Mucosa of gallbladder (tissue), 1 donor: ENCODE measurements at places on chromosomes 5 and 9. TPM values are rescaled to one million over a fixed set of nuclear protein-coding genes. Genes with fewer than 3 reads are reported as not detected.

NEURL1B gene
- total RNA-seq: 27.9 TPM

DNA sequence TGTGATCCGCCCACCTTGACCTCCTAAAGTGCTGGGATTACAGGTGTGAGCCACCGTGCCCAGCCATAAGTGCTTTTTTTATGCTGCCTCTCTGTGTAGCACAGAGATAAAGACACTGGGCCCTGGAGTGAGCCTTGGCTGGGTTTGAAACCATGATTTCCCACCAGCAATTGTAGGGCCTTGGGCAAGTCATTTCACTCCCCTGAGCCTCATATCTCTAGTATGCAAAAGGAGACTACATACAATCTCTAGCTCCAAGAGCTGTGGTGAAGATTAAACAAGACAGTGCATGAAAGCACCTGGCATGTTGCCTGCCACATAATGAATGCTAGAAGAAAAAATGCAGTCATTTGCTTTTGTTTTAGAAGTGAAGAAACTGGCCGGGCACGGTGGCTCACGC lies 3.9 kb downstream of the FABP6 start:
- DNase-seq: no peak

- no peak for DNase-seq
Observed at GRCh38 chr5:76143884-76144283, 60.7 kb downstream of the SV2C start.

GRCh38 chr5:34042321-34042720 lies 692 bp downstream of the C1QTNF3 start:
- peak; percentile 19 for DNase-seq

DNA sequence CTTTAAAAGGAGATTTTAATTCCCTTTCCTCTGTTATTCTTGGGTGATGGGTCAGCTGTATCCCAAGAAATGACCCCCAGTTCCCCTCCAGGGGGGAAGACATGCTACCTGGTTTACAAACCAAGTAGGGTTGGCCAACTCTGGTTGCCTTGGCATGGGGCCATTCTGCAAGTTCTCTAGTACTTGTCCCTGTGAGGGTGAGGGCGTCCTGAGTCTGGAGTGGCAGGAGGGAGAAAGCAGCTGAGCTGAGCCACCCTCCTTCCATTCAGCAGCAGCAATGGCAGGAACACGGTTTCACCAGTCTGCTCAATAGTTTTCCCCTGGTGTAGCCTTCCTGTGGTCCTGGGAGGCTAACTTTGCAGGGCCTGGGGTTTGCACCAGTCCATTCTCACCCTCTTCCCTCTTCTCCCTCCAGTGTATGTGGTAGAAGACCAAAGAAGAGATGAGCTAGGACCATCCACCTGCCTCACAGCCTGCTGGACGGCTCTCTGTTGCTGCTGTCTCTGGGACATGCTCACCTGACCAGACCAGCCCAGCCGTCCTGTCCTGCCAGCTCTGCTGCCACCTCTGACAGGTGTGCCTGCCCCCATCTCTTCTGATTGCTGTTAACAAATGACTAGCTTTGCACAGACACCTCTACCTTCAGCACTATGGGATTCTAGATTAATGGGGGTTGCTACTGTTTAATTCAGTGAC lies 59.9 kb downstream of the PFDN1 start:
- DNase-seq: no peak

DNA sequence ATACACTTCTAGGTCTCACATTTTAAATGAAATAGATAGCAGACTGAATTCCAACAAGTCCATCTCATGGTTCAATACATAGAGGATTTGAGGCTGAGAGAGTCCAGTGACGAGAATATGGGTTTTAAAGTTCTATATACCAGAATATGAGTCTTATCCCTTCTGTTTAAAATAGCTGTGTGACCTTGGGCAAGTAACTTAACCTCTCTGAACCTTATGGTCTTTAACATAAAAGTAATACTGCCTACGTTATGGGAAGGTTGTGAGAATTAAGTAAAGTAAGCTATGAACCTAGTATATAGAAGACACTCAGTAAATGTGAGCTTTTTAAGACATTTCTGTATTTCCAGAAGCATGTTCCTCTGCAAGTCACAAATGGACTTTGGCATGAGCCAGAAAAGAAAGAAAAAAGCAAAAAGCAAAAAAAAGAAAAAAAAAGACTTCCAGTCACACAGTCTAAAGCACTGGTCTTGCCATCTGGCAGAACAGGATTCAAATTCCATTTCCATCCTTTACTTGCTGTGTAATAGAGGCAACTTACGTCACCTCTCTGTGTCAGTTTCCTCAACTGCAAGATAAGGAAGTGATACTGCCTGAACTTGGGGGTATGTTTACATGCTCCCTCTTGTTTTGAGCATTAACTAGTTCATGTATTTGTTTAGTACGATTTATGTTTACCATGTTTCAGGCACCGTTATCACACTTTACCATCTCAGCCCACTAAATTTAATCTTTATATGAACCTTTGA lies 248.2 kb downstream of the TRIM32 start:
- no peak for DNase-seq

- no peak for DNase-seq
Observed at GRCh38 chr5:65070026-65070425, 301.3 kb downstream of the CWC27 start.

GRCh38 chr5:167969998-167970397 lies 321.4 kb upstream of the WWC1 start:
- no peak for DNase-seq

DNA sequence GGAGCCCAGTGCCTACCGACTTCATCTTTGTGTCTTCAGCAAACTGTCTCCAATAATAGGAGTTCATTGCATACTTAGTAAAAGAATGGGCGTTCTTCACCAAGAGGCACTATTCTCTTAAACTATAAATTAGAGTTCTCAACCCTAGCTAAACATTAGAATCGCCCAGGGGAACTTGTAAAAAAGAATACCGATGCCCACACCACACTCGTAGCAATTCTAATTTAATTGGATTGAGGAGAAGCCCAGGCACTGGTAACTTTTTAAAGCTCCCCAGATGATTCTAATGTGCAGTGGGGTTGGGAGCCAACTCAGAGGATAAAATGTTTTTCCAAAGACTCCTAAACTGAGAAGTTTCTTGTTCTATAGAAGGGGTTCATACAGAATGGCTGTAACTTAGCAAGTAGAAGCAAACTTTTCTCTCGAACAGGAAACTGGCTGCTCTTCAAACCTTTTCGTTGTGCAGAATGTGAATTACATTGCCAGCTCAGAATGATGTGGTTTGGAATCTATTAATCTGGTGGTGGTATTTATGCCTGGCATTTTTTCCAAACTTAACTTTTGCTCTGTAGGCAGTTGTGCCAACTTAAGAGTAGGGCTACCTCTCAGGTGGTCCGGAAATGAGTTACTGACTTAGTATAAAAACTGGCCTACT lies 26.4 kb upstream of the NFIB start:
- DNase-seq: no peak

- no peak for DNase-seq
Observed at GRCh38 chr9:88652876-88653275, 117.9 kb downstream of the NXNL2 start.

DNA sequence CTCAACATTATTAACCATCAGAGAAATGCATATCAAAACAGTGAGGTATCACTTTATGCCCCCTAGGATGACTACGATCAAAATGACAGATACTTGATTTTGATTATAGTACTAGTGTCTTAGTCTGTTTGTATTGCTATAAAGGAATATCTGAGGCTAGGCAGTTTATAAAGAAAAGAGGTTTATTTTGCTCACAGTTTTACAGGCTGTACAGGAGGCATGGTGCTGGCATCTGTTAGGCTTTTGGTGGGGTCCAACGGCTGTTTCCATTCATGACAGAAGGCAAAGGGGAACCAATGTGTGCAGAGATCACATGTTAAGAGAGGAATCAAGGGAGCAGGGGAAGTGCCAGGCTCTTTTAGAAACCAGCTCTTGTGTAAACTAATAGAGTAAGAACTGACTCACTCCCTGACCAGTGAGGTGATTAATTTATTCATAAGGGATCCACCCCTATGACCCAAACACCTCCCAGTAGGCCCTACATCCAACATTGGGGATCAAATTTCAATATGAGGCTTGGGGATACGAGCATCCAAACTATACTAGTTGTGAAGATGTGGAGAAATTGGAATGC lies 16.0 kb upstream of the AFF4 start:
- DNase-seq: no peak

DNA sequence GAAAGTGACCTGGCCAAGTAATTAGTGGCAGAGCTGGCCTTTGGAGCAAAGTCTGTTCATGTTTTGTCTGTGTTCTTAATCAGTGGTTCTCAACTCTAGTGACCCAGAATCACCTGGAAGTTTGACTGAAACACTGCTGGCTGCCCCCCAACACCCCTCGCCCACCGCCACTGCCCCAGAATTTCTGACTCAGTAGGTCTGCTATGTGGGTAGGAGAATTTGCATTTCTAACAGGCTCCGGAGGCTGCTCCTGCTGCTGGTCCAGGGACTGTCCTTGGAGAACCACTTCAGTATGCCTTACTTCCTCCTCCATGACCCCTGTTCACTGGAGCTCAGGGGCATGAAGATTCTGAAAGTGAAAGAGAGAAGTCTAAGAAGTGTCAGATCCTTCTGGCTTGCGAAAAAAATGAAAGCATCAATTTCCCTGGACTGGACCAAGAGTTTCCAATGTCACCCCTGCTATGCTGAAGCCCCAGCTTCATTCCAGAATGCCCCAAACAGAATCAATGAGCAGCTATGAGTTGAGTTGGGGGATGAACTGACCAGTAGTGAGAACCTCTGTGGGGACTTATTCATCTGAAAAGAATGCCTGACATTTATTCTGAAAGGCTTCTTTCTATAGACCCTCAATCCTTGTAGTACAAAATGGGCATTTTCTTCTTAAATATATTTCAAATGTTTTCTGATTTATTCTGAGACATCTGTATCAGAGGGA lies 20.8 kb upstream of the COL15A1 start:
- DNase-seq: no peak
